ENCODE measurements at places on chromosomes 16 and 17.

- no peak for DNase-seq
These were observed 50.2 kb downstream of the ZCCHC14 start for GRCh38 chr16:87442581-87442966.

GRCh38 chr16:787978-788398, at the start of gene RPUSD1:
Gene RPUSD1, minus strand, starts transcription at chr16:788381. Its CDS starts 644 bp downstream, at chr16:787737.
- DNase-seq, result no peak

DNA sequence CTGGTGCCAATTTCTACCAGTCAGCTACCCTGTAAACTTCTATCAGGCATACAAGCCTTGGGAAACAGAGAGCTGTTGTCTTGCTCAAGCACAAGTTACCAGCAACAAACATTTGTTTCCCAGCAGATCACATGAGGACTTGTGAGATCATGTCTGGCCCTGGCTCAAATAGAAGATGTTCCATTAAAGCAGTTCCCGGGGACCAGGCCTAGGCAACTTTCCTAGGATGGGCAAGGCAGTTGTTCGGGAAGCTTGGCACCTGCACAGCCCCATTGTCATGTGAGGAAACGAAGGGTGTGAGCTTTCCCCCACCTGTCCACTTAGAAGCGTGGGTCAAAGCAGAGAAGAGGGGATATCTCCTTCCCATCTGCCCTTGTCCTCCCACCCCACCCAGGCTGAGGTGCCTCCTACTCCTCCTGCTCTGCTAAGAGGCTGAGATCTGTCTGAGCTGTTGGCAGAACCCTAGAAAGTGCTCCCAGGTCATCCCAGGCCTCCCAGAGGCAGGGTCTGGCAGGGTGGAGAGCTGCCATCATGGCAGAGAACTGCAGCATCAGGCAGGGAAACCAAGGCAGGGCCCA, 11.2 kb upstream of the SLC47A2 start:
- no peak for DNase-seq

DNA sequence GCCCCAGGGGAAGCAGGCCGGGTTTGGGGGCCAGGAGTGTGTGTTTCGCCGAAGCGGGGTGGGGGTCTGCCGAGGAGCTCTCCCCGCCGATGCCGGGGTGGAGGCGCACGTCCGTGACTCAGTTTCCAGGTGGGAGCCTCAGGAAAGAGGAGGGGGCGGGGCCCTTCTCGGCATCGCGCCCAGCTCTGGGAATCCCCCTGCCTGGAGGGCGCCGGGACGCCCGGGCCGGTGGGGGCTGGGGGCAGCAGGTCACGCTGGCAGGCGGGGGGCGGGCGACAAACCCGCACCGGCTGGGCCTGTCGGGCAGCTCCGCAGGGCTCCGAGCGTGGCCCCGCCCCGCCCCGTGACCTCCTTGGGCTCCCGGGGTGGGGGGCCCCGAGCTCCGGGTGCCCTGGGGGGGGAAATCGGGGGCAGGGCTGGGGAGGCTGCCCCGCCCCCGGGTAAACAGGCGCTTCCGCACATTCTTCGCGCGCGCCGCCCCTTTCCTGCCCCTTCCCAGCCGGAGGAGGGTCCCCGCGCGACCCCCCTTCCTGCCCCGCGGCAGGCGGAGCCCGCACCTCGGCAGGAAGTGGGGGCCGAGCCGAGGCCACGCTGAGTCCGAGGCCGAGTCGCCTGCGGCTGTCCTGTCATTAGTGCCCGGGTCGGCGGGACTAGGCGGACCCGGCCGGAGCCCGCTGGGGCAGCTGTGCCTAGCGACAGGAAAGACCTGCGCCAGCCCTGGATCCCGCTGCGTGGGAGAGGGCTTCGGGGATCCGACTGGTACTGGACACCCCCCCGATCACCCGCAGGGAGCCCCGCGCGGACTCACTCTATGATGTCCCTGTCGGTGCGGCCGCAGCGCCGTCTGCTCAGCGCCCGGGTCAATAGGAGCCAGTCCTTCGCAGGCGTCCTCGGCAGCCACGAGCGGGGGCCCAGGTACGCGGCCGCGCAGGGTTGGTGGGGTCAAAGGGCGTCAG, 9.3 kb downstream of the RIPOR1 start:
- DNase-seq, result no peak

DNA sequence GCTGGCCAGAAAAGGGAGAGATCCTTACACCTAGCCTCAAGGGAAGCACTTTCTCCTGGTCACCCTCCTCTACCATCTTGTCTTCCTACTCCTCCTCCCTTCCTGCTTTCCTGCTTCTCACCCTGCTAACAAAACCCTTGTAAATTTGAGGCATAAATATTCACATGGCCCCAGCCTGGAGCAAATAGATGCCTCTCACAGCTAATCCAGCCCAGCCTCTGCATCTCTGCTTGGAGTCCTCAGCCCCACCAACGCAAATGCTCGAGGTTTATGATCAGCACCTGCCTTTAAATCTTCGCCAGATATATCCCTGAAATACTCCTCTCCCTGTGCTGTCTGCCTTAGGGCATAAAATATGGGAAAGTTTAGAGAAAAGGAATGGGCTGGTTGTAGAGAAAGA, 205.2 kb upstream of the CDH5 start:
- no peak for DNase-seq

GRCh38 chr17:20302246-20302917, 165.0 kb downstream of the LGALS9B start:
- no peak for DNase-seq

- DNase-seq, result no peak
These were observed 87.8 kb downstream of the TUBD1 start for GRCh38 chr17:59804901-59805465.

DNA sequence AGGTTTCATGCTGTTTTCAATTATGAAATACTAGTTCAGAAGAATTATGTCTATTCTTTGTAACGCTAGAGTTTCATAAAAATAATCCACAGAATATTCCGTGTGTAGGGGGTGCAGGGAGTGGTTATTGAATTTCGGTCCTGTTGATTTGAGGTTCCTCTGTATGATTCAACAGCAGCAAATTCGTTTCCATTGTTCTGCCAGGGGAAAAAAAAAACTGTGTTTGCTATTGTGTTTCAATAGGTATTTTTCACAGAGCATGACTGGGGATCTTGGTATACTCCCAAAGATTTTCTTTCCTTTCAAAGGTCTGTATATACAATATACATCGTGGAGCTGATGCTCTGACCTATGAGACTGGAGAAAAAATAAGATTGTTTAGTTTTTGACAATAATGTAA, 15.8 kb downstream of the SHISA9 start:
- DNase-seq, result no peak

- no peak for DNase-seq
These were observed 187.6 kb downstream of the FTO start for GRCh38 chr16:53891409-53892139.

DNA sequence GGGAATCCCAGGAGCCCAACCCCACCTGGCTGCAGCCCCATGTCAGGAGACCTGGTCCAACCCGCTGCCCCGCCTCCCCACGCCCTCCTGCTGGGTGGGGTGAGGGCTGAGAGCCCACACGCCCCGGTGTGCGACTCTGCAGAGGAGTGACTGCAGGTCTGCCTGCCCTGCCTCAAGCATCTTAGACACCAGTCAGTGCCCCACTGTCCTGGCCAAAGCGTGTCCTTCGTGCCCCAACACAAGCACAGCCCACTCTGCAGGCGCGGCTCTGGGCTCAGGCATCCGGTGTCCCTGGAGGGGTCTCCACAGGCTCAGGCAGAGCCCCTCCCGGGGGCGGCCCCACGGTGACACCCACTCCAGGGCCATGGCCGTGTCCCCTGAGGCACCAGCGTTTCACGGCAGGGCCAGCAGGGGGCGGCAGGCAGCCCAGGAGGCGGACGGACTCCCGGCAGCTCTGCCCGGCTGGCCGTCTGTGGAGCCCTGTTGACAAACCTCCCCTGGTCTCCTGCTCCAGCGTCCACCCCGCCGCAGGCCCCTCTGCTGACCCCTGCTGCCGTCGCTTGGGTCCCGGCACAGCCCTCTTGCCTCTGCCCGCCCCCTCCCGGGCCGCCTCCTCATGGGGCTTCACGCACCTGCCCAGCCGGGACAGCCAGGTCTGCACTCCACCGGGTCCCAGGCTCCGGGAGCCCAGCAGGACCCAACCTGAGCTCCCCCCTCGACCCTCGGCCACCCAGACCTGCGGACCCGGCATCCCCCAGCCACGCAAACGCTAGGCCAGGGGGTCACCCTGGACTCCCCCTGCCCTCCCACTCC, 8.6 kb upstream of the UBE2I start:
- peak; percentile 43 for DNase-seq

DNA sequence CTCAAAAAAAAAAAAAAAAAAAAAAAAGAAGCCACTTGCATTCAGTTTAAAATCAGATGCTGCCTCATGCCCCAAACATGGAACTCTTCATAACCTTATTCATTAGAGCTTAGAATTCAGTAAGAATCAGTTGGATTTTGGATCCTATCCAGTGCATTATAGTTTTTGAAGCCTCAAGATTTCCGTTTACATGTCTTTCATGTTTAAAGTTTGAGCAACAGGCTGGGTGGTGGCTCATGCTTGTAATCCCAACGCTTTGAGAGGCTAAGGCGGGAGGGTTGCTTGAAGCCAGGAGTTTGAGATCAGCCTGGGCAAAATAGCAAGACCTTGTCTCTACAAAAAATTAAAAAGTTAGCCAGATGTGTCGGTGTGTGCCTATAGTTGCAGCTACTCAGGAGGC, 55.0 kb downstream of the SNTB2 start:
- no peak for DNase-seq

DNA sequence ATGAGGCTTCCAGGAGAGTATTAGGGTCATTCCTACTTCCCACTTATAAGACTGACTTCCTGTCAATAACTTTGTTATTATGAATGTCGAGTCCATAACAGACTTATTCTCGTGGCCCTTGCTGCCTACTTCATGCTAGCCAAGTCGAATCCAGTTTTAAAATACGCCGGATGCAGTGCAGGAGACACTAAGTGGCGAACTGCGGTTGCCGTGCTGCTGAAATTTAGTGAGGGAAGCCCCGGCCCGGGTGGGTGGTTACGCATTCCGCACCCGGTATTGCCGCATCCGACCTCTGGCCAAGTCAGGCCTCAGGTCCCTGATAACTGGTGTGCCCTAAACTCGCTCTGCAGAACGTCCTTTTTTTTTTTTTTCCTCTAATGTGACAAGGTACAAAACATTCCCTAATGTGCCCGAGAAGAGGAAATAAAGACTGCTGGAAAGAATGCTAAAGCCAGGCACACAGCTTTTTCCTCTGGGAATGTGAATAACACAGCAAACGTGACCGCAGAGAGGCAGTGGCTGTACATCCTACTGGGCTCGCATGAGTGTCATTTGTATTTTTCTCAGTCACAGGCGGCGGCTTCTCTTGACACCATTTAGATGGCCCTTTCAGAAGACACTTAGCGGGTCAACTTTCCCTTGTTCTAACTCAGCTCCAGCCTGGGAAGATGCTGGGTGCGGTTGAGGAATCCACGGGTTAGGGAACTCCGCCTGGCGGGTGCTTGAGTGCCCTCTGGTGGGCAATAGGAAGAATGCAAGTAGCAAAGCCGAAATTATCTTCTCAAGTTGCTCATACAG, 7.1 kb upstream of the AKTIP start:
- DNase-seq, result no peak

DNA sequence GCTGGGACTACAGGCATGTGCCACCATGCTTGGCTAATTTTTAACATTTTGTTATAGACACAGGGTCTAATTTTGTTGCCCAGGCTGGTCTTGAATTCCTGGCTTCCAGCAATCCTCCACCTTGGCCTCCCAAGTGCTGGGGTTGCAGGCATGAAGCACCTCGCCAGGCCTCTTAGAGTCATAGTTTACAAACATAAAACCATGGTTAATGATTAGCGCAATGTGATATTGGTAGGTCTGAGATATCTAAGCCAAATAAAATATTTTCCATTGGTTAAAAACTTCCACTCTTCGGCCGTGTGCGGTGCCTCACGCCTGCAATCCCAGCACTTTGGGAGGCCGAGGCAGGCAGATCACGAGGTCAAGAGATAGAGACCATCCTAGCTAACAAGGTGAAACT, 16.6 kb downstream of the TXNDC11 start:
- DNase-seq, result no peak

GRCh38 chr17:35745246-35745645, 7.8 kb downstream of the GAS2L2 start:
- no peak for DNase-seq

Measured in stimulated activated CD4-positive, alpha-beta T cell treated with anti-CD3 and anti-CD28 coated beads, Interleukin-12 subunit alpha, Interleukin-12 subunit beta, amount 100 ng/mL, for 24 hours (primary cell).